Breast epithelium (tissue), 4 donors: ENCODE measurements at places on chromosomes 3 and 15. TPM values are rescaled to one million over a fixed set of nuclear protein-coding genes. Genes with fewer than 3 reads are reported as not detected.

MEIS2 gene
- 28.5 TPM for total RNA-seq

RNU5B-1 gene
- not detected for total RNA-seq

ZNF660 gene
- total RNA-seq = 2.0 TPM

TAGLN3 gene
- total RNA-seq = not detected

RIOX2 gene
- 28.5 TPM for total RNA-seq

OR5K3 gene
- not detected for total RNA-seq

P2RY14 gene
- total RNA-seq = 3.3 TPM

LRRC31 gene
- total RNA-seq = 0.29 TPM

XCR1 gene
- under 0.01 TPM for total RNA-seq

CLN6 gene
- total RNA-seq = 23.1 TPM

ETV5 gene
- 16.1 TPM for total RNA-seq

- H3K27me3 ChIP-seq = peaks cover 16% of the 10 kb centered on the region
- no peaks in the 10 kb centered on the region for H3K36me3 ChIP-seq
- peak overlapping the region; percentile 55 for H3K4me3 ChIP-seq
- DNase-seq = no peak
- no peak overlapping the region for H3K27ac ChIP-seq
Measured at GRCh38 chr3:184260724-184261269, 556 bp downstream of the CAMK2N2 start.

DNA sequence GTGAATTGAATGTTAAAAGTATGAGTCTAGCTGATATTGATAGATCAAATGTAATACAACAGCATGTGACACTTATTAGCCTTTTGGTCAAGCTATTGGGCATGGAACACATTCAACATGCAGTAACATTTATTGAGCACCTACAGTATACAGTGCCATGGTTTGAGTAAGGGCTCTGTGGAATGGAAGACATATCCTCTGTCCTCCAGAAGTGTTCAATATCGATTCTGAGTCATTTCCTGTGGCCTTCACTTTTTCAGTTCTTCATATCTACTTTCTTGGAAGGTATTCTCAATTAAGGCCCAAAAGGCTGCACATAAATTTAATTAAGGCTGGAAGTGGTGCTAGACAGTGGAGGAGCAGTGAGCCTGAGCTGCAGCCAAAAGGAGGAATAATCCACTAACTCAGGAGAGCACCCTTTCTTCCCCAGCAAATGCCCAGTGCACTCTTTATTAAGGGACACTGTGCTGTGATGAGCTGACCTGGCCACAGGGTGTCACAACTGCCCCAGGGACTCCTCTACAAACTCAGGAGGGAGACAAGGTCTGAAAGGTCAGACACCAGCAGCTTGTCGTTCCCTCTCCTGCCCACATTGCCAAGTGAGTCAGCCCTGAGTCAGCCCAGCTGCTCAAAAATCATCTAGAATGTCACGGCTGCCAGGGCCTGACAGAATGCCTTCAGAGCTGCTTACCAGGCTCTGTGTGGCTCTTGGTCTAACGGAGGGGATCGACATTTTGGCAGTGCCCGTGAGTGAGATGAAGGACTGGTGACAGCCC is 544.8 kb downstream of the AGBL1 start:
- no peaks in the 10 kb centered on the region for H3K27me3 ChIP-seq
- no peaks in the 10 kb centered on the region for H3K36me3 ChIP-seq
- DNase-seq = no peak

DNA sequence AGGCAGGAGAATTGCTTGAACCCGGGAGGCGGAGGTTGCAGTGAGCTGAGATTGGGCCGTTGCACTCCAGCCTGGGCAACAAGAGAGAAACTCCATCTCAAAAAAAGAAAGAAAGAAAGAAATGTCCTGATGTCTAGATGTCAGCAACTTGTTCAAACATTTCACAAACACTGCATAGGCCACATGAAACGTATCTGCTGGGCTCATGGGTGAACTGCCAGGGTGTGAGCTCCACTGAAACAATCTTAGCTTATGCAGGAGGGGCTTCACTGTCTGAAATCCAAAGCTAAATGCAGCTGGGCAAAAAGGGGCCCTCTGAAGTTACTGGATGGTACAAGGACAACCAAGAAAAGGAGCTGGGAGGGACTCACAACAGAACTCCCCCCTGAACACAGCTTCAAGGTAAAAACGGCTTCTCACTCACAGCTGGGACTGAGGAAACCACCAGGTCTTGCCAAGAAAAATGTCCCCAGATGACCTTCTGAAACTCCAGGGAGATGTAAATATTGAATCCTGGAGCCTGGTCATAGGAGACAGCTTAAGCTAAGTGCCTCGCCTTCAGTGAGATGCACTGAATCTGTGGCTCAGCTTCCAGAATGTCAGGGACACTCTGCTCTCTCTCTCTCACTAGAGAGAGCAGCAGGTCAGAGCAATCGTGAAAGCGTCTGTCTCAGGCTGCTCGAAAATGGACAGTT is 31.9 kb downstream of the SEC61A1 start:
- H3K36me3 ChIP-seq = no peaks in the 10 kb centered on the region
- H3K4me1 ChIP-seq = no peaks in the 10 kb centered on the region
- DNase-seq = no peak
- H3K27ac ChIP-seq = peak overlapping the region; percentile 54

DNA sequence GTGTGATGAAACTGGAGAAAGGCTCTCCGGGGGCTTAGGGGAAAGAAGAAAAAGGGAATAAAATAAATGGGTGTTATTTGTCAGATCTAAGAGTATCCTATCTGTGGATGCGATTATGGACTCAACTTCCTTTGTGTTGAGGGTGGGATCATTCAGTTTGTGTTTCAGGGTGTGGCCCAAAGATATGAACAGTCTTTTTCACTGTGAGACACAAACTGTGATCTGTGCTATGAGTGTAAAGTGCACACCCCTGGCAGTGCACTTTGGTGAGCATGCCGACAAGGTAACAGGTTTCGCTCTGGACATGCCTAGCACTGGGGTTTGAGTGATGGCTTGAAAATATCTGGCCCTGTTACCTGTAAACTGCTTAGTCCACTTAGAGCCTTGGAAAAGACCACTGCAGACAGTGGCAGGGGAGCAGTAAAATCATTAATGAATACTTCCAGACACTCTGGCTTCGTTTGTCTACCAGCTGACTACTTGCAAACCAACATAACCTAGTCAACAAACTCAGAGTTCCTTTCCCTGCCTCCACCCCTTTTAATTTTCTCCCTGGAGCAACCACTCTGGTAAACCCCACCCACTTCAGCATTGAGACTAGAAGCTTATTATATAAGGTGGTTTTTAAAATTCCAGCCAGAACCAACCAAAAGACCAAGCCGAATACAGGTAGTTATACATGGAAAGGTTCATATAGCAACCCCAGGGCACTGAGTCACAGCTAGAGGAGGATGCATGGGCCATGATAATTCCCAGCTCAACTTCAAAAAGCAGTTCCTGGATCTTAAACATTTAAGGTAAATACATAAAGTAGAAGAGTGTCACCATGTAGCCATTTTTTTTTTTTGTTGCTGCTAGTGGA is 55.1 kb downstream of the TAMM41 start:
- no peak overlapping the region for H3K27ac ChIP-seq
- no peaks in the 10 kb centered on the region for H3K4me1 ChIP-seq
- H3K27me3 ChIP-seq = no peaks in the 10 kb centered on the region
- DNase-seq = no peak

- H3K27ac ChIP-seq = no peak overlapping the region
- no peaks in the 10 kb centered on the region for H3K4me1 ChIP-seq
- DNase-seq = no peak
- no peaks in the 10 kb centered on the region for H3K36me3 ChIP-seq
- no peaks in the 10 kb centered on the region for H3K27me3 ChIP-seq
Measured at GRCh38 chr3:171888466-171888865, 45.3 kb downstream of the TMEM212 start.

DNA sequence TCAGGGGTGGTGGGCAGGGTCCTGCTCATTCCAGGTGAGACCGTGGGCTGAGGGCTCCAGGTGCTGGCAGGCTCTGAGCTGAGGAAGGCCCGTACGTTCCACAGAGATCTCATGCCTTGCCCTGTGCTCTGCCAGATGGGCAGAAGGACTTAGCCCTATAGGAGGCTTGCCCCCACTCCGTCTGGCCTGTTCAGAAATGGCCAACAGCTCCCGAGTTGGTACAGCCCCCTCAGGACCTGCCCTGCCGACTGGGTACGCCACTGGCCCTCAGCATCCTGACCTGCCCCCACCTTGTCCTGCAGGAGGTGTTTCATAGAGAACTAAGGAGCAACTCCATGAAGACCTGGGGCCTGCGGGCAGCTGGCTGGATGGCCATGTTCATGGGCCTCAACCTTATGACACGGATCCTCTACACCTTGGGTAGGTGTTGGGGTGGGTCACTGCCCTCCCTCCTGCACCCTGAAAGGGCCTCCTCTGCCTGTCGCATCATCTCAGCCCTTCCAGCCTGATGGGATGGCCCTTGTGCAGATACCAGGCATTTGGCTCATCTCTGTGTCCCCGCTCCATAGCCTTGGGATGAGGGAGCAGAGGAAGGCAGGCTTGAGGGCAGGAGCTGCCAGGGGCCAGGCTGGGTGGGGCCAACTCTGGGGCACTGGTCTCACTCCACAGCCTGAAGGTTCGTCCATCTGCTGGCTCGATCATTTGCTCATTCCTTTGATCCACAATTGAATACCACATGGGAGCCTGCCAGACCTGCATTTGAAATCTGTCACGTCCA is 14.2 kb downstream of the TMEM43 start:
- H3K36me3 ChIP-seq = peaks cover under 1% of the 10 kb centered on the region
- DNase-seq = no peak
- H3K27me3 ChIP-seq = no peaks in the 10 kb centered on the region
- H3K4me3 ChIP-seq = no peak overlapping the region
- H3K4me1 ChIP-seq = peaks cover 8% of the 10 kb centered on the region
- peak overlapping the region; percentile 32 for H3K27ac ChIP-seq

- no peaks in the 10 kb centered on the region for H3K36me3 ChIP-seq
- H3K4me3 ChIP-seq = peak overlapping the region; percentile 68
- no peak for DNase-seq
- no peaks in the 10 kb centered on the region for H3K4me1 ChIP-seq
- peak overlapping the region; percentile 97 for H3K27ac ChIP-seq
- no peaks in the 10 kb centered on the region for H3K27me3 ChIP-seq
Measured at GRCh38 chr15:44727485-44728231, 8.7 kb upstream of the TRIM69 start.

DNA sequence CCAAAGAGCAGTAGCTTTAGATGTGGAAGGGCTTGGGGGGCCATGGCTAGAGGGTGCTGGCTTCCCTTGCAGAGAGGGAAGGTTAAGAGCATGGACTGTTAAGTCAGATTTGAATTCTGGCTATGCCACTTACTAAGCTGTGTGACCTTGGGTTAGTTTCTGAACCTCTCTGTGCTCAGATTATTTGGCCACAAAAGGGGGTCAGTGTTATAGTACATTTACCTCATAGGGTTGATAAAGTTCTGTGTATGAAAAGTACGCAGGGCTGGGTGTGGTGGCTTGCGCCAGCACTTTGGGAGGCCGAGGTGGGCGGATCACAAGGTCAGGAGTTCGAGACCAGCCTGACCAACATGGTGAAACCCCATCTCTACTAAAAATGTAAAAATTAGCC is 6.8 kb downstream of the VPS18 start:
- H3K36me3 ChIP-seq = peaks cover 6% of the 10 kb centered on the region
- no peak for DNase-seq
- H3K27ac ChIP-seq = no peak overlapping the region

DNA sequence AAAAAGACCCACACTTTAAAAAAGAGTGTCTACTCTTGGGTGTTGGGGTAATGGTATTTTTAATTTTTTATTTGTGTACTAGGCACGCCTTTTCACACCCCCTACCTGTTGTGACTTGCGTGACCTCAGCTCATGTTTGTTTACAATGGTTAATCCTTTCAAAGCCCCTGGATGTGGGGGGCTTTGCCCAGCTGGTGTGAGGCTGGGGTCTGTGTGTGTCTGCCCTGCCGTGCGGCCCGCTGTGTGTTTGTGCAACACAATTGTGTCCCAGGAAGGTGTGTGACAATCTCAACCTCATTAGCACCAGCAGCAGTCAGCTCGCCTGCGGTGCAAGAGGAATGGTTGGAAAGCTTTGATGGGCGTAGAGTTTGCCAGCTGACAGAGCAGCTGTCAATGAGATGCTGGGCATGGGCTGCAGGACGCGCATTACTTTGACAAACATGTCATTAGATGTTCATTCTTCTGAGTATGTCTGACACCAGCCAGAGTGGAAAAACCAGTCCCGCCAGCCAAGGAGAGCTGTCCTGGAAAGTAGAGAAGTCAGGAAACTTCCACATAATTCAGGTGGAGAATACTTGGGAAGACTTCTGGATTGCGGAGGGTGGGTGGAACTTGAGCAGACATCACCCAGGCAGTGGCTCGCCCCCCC is 9.6 kb downstream of the LRRK1 start:
- no peak for DNase-seq
- peak overlapping the region; percentile 4 for H3K27ac ChIP-seq
- no peaks in the 10 kb centered on the region for H3K27me3 ChIP-seq
- no peak overlapping the region for H3K4me3 ChIP-seq
- no peaks in the 10 kb centered on the region for H3K4me1 ChIP-seq

DNA sequence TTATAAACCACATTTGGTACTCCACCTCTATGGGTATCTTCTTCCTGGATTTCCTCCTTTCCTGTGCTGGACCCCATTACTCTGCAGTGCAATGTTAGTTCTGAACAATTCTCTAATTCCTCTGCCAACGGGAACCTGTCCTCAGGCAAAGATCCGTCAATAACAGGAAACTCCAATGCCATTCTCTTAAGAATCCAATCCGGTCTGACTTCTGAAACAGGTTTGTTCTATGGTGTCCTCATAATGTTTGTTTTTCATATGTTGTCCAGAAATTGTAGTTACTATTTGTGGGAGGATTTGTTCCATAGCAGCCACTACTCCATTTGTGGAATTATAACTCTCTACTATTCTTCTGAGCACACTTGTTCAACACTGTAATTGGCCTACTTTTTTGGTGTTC is 112.7 kb downstream of the TBL1XR1 start:
- H3K4me1 ChIP-seq = no peaks in the 10 kb centered on the region
- H3K27ac ChIP-seq = no peak overlapping the region
- H3K36me3 ChIP-seq = no peaks in the 10 kb centered on the region
- no peak for DNase-seq
- no peaks in the 10 kb centered on the region for H3K27me3 ChIP-seq

GRCh38 chr3:47009225-47010110 is 30.0 kb downstream of the NBEAL2 start:
- peak overlapping the region; percentile 59 for H3K4me3 ChIP-seq
- H3K27me3 ChIP-seq = no peaks in the 10 kb centered on the region
- no peaks in the 10 kb centered on the region for H3K4me1 ChIP-seq
- peak overlapping the region; percentile 85 for H3K27ac ChIP-seq

- no peaks in the 10 kb centered on the region for H3K27me3 ChIP-seq
- no peaks in the 10 kb centered on the region for H3K4me1 ChIP-seq
- H3K36me3 ChIP-seq = peaks cover 6% of the 10 kb centered on the region
- H3K4me3 ChIP-seq = no peak overlapping the region
- H3K27ac ChIP-seq = no peak overlapping the region
- no peak for DNase-seq
Measured at GRCh38 chr3:160381470-160381869, 17.6 kb downstream of the IFT80 start.
